Stimulated activated CD4-positive, alpha-beta T cell treated with anti-CD3 and anti-CD28 coated beads, Interleukin-1b, Interleukin-23, amount 100 ng/mL, for 1 hour (primary cell): ENCODE measurements at places on chromosomes 4 and X.

- no peak for DNase-seq
Observed at GRCh38 chrX:16479206-16479869, 170.6 kb upstream of the S100G start.

DNA sequence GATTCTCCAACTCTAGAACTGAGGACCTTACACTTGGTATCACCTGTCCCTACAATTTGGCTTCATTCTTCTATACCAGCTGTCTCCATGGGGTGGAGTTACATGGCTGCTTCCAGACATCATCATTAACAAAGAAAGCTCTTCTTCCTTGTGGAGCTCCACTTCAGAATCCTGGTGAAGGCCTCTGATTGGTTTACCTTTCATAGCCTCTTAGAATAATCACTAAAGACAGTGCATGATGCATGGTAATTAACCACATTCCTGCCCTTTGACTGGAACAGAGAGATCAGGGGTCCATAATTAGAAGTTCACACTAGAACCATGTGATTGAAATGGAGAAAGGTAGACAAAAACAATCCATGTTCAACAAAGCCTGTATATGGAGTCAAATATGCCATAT, 112.6 kb upstream of the ZNF827 start:
- DNase-seq, result no peak

- no peak for DNase-seq
Observed at GRCh38 chr4:177464026-177464425, 21.8 kb upstream of the AGA start.

GRCh38 chr4:12761694-12762093, 722.4 kb downstream of the RAB28 start:
- DNase-seq, result no peak

- DNase-seq, result no peak
Observed at GRCh38 chr4:31917334-31917733, 1197.2 kb downstream of the PCDH7 start.

DNA sequence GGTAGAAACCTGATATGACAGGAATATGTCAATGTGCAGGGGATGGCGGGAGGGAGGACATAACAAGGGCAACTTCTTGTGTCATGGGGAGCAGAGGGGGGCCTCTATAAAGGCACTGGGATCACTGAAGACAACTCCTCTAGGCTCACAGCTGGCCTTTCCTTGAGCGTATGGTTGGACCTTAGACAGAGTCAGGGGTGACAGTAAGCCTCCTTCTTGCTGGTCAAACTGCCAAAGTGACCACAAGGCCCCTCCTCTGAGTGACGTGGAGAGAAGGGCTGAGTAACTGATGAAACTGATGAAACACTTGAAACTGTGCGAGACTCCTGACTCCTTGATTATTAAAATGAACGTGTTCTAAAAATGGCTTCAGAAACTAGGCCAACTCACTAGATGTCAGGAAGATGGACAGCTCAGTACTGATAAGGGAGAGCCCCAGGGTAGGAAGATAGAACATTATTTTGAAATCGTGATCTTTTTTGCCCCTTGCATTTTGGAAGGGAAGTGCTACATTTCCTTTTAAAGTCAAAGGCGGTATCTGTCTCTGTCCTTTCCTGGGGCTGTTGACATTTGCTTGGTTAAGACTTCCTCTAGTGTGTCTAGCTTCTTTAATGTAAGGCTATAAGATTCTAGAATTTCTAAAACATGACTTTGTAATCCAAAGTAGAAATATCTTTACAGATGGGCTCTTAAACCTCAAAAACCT, 1.6 kb downstream of the RAB33A start:
- no peak for DNase-seq

GRCh38 chrX:120697053-120697452, 67.2 kb upstream of the C1GALT1C1 start:
- DNase-seq, result no peak

- no peak for DNase-seq
Observed at GRCh38 chrX:1883772-1884171, 268.9 kb downstream of the ASMT start.

DNA sequence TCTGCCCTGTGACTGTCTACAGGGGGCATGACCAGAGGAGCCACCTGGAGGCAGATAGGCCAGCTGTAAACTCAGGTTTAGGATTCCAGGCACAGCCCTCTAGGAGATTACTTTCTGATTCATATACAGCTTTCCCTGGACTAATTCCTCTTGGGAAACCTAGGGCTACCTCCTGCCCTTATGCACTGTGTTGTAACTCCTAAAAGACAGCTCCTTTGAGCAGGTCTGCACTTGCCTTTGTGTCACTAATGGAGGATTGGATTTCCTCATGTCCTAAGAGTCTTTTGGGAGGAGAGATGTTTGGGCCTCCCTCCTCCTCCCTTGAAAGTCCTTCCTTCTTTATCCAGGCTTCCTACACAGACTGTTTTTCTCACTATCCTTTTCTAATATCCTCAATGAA, 202.0 kb downstream of the PCDH19 start:
- DNase-seq, result no peak

DNA sequence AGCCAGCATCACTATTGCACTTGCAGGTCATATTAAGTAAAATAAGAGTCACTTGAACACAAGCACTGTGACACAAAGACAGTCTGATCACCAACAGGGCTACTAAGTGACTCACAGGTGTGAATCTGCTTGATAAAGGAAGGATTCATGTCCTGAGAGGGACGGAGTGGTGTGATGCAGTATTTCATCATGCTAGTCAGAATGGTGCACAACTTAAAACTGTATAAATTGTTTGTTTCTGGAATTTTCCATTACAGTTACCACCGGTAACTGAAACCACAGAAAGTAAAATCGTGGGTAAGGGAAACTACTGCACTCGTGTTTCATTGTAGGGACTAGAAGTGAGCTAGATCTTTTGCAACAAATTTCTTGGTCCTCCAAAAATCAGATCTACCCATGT, 109.7 kb downstream of the ELOVL6 start:
- DNase-seq, result no peak

GRCh38 chr4:73735231-73735630, 5.1 kb upstream of the CXCL8 start:
- no peak for DNase-seq

DNA sequence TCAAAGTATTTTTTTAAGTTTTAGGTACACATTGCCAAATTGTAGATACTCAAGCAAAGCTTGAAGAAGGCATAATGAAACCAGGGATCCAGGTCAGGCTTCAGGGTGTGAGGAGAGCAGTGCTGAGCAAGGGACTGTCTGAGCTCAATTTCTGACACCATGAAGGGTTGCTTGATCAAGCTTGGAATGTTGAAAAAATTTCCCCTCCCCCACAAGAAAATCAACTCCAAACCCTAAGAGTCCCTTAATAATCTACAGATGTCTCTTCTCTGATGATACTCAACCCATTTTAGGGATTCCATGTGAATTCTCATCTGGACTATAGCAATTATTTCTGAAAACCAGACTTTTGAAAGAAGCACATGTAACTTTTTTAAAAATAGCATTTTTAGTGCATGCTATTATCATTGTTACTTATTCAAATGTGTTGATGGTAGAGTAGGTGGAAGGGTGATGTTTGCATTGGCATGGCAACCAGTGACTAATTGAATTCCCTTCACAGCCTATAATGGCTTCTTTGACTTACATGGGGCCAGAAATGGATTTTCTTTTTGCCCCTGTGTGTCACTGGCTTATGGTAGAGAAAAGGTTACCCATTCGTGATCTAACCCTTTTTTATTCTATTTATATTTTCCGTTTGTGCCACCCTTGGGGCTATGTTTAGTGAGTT, 252.0 kb downstream of the FBXW7 start:
- DNase-seq, result no peak

DNA sequence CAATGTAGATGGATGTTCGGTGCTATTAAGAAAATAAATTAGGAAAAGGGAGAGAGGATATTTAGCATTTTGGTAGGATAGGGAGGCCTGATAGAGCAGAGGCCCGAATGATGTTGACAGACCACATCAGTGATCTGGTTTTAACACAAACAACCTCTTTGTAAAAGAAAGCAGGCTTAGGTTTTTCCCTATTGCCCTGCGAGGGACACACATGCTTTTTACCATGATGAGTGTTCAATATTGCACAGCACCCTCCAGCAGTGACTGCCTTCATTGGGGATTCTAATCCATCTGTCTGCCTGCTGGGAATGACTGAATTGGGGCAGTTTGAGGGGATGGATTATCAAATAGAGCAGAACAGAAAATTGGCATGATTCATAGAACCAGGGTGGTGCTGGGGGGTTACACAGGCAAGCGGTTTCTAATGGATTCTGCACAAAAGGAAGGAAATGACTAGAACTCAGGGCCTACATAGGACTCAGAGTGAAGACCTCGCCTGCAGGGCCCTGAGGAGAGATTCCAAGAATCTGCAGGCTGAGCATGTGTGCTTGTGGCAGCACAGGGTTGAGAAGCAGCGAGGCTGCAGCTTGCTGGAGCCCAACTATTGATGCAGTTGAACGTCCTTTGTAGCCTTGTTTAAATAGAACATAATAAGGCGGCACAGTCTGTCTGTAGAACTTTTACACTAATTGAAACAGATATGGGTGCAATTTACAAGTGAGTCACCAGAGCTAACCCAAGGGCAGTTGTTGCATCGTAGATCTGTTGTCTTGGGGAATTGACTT, 58.0 kb downstream of the RHOH start:
- DNase-seq, result no peak

- no peak for DNase-seq
Observed at GRCh38 chr4:64642936-64643335, 233.7 kb upstream of the TECRL start.

DNA sequence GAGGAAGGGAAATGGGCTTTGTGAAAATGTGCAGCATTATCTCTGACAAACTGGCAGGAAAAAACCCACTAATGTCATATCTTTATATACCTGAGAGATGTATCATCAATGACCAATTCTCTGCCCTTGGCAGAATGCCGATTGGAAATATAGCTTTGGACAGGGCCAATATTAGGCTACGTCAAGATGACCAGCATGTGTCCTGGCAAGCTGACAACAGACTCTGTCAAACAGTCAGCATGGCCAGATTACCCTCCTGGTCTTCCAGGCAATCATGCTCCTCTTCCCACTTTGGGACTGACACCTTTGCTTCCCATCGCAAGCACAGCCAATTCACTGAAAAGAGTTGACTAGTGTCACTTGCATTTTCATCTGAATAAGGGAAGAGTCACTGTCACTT, 57.0 kb downstream of the SORBS2 start:
- no peak for DNase-seq

DNA sequence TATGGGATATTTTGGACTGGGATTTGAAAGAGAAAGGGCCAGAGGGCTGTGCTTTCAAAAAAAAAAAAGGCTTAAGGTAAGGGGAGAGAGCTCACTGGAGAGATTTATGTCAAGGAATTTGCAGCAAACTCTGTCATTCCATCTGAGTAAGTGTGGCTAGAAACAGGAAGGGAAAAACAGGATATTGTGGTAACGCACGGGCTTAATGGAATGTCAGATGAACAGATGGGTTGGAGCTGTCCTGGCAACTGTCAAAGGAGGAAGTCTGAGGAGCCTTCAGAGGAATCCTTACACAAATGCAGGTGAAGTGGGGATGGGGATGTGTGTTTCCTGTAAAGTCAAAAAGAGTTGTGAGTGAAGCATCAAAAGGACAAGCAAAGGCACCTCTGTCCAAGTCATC, 15.1 kb upstream of the NKX3-2 start:
- DNase-seq, result no peak

GRCh38 chr4:43458293-43458692, 565.8 kb downstream of the GRXCR1 start:
- DNase-seq, result no peak

- DNase-seq, result no peak
Observed at GRCh38 chr4:153221783-153222706, 17.8 kb downstream of the TRIM2 start.

DNA sequence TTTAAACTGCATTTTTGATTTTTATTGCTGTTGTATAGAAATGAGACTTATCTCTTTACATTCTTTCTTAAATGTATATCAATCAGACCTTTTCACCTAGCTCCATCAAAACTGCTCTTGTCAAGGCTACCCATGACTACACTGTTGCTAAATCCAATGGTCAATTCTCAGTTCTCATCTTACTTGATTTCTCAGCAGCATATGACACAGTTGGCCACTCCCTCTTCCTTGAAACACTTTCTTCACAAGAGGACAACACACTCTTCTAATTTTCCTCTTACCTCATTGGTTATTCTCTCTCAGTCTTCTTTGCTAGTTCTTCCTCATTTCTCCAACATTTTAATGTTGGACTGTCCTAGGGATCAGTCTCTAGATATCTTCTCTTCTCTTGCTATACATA, 94.1 kb upstream of the CITED1 start:
- DNase-seq, result no peak

DNA sequence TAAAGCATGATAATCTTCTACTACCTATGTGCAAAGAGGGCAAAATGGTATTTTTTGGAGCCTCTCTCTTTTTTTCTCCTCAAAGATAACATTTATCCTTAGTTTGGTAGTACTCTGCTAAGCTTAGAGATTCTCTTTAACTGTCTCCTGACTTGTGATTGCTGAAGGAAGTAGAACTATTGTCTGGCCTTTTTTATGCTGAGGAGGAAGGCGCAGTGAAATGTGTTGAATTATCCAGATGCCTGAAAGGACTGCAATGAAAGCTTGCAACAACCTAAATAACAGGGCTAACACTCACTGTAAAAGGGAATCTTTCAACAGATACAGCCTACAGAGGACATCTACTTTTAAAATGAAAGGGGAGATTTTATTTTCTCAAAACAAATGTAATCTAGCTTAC, 59.5 kb upstream of the CCDC160 start:
- no peak for DNase-seq

DNA sequence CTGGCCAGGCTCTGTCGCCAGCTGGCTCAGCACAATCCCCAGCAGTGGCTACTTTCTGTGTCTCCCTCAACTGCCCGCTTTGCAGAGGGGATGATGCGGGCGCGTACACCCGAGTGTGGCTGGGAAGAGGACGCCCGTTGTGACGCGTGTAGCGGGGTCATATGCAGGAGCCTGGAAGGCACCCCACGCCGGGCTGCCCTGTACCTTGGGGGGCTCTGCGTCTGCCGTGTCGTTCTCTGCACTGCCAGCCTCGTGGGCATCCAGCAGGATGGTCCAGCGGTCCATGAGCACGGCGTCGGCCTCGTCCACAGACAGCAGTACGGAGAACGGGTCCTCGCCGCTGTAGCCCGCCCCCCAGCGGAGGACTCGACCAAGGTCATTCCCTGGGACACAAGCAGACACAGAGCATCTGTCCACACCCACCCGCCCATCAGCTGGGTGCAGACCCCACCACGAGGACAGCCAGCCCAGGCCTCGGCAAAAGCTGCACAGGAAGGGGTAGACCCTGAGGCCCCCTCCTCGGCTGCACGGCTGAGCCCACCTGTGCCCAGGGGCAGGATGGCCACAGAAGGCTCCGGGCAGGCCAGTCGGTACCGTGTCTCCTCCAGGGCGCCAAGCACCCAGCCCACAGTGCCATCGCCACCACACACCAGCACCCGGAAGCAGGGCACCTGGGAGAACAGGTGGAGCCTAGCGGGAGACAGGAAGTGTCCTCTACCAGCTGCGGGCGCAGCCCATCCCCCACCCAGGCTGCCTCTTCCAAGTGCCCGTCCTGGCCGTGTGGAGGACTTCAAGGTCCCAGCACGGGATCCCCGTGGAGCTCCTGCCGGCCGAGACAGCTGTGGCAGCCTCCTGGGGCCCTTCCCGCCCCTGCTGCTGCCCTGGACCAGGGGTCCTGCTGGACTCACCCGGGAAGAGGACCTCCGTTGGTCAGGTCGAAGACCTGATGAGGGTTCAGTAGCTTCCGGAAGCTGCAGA, 10.8 kb downstream of the DGKQ start:
- DNase-seq, result no peak

- no peak for DNase-seq
Observed at GRCh38 chr4:81454948-81455347, 16.8 kb downstream of the RASGEF1B start.
